Lung microvascular endothelial cell (primary cell): ENCODE measurements at places on chromosomes 2 and 18.
A peak's percentile ranks its signal among the peaks of the same experiment; 100 is the strongest.

DNA sequence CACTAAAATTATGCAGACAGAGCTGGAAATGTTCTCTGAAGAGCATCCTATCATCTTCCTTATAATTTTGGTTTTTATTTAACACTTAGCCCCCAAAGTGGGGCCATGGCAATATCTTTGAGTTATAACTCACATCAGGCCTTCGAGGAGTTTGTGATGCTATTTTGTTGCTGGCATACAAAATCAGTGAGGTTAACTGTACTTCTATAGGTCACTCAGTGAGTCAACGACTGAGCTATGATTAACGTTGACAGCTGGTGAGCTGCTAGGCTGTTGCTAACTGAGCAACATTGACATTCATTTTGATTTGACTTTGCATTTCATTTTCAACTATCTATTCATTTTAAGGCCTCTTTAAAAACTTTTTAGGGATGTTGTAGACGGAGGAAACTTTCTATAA is 50.0 kb downstream of the GPD2 start:
- no peak for DNase-seq

DNA sequence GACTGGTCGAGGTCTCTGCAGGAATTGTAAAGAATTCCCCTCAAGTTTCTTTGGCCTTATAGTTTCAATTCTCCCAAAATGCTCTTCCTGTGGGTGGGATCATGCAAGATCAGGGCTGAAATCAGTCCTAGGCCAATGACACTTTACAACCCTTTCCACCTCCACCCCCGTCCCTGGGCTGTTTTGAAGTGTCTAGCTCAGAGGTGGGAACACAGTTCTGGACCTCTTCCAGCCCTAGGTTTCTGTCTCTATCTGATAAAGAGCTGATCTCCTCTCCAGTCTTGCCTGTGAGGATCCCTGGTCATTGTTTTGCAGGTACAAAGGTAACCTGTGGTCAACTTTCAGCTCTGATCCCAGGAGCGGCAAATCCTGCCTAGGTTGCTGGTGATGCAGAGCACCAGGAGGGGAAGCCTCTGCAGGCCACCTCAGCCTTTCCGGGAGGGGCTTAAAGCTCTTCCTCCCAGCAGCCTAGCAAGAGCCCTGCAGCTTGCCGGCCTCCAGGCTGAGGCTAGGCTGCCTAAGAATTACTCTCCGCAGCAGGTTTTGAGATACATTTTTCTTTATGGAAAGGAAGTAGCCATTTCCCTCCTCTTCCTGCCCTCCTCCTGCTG is 69.8 kb upstream of the WIPF1 start:
- DNase-seq: peak; percentile 24

- no peak for DNase-seq
Measured at GRCh38 chr2:189164746-189165145, 14.8 kb downstream of the COL5A2 start.

DNA sequence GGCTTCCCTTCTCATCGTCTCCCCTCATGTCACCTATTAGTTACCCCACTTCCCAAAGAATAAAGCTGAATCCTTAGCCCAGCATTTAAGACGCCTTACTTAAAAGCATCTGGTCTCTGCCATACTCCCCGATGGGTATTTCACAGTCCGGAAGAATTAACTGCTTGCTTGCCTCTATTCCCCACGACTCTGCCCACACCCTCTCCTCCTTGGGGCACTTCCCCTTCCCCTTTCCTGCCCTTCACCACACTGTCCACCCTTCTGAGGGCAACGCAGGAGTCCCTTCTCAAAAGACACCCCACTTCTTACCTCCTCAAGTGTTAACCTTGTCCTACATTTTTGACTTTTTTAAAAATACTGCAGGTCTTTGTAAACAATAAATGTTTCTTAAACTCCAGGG is 60.1 kb upstream of the RMP24 start:
- no peak for DNase-seq

DNA sequence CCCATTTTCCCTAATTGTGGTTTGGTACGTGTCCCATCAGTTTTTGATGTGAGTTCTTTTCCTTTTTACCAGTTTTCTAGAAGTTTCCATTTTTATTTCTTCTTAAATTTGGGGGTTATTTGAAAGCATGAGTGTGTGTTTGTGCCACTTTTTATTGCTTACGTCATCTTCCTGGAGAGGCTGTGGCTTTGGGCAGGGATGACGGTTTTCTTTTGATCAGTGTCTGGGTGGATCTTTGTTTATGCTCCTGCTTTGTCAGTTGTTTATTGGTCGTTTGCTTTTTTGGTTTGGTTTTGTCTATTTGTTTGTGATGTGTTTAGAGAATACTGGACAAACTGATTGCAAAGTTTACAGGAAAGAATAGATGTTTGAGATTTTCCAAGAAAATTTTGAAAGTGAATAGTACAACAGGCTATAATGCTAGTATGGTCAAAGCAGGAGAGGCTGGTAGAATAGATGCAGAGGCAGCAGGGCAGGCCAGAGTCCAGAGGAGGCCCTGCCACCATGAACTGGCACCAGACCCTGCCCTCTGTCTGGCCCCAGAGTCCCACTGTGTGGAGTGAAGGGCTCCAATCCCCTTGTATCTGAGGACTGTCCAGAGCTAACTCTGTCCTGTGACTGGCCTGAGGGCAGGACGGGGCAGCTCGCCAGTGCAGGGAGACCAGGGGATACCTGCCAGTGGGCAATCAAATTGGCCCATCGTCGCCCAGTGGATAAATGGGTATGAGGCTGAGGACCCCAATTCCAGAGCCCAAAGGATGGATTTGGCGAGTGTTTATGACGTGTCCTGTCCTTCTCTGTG is 23.4 kb upstream of the SNED1 start:
- no peak for DNase-seq

- DNase-seq: peak; percentile 2
Measured at GRCh38 chr2:43906448-43907109, 67.8 kb downstream of the ABCG8 start.

DNA sequence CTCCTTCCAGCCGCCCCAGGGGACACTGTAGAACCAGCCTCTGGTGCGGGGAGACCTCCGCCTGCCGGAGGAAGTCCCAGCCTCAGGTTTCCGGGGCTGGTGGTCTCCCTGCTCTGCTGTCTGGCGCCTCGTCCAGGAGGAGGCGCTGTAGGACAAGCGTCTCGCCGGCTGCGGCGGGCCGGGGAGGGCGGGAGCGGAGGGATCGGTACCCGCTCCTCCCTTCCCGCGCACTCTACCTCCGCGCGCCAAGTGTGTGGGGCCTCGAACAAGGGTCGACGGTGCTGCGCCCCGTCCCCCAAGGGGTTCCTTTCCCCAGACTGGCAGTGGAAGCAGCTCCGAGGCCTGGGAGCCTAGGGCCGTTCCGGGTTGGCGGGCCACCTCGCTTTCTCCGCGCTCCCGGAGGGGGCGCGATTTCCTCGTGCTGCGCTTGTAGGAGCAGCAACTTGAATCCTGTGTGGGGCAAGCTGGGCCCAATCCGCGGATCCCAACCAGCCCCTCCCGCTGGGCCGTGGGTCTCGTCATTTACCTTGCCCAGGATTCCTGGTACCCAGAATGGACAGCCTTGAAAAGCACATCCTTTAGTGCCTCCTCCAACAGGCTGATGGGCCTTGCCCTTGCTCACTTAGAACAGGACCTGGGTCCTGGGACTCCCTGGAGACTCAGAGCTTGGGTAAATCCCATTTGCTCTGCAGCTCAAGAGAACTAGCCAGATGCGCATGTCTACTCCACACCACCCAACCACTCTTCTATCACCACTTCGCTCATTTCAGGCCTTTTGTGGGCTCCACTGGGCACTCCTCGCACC is 10.6 kb upstream of the HOXD4 start:
- peak; percentile 90 for DNase-seq

GRCh38 chr2:47145466-47145865 is 9.6 kb downstream of the STPG4 start:
- no peak for DNase-seq

DNA sequence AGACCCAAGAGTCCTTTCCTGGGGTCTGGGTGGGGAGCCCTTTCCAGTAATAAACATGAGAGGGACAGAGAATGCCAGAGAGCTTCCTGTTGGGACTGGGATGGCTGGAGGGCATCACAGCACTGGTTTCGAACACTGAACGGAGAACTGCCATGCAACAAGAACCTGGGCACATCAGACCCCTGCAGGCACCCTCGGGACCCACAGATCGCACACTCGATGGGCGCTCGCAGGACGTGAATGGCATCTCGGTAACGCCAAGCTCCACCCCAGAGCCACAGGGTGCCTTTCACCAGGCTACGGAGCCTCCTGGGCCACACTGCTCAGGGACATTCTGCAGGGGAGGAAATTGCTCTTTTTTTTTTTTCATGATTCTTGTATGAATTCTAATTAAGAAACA is 25.1 kb downstream of the SLC66A2 start:
- DNase-seq: no peak

GRCh38 chr2:176936410-176936809 is 276.2 kb upstream of the HNRNPA3 start:
- DNase-seq: no peak

DNA sequence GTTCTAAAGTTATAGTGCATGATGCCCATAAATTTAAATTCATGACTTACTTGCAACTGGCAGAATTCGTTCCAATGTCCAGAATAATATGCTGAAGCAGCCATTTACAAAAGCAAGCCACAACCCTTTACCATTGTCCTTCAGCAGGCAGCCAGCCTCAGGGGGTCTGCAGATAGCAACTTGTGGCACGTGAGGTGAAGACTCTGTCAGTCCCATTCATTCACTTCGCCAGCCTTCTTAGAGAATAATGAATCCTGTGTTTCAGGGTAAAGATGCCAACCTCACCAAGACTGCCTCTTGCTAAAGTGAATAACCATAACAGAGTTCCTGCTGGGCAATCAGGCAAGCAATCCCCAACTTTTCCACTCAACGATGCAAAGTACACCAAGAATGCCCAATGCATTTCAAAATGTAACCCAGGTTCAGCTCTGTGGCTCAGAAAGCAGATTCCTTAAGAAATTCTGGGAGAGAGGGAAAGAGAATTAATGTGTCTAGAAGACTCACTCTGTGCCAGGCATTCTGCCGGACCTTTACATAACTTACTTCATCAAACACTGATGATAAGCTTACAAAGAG is 315.4 kb downstream of the NCKAP5 start:
- no peak for DNase-seq

GRCh38 chr2:24559473-24560113 is 68.5 kb downstream of the NCOA1 start:
- no peak for DNase-seq

DNA sequence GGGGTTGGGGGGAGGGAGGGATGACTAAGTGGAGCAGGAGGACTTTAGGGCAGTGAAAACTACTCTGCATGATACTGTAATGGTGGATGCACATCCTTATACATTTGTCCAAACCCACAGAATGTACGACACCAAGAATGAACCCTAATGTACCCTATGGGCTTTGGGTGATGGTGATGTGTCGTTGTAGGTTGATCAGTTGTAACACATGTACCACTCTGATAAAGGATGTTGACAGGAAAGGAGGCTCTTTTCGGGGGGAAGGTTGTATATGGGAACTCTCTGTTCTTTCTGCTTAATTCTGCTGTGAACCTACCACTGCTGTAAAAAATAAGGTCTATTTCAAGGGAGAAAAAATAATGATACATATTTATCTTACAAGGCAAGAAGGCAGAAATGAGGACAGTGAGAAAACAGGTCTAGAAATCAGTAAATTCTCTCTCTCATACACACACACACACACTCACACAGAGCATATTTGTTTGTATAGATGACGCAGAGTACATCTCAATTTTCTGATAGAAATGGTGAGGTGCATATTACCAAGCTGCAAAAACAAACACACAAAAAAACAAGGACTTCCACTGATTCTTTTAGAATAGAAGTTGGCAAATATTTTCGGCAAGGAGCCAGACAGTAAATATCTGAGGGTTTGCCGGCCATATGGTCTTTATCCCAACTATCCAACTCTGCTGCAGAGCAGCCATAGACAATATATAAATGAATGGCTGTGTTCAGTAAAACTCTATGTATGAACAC is 20.2 kb downstream of the FAM124B start:
- DNase-seq: peak; percentile 62
